ENCODE measurements at places on chromosomes 6 and 20.

- no peak for DNase-seq
Measured at GRCh38 chr6:34383161-34383631, 9.3 kb downstream of the NUDT3 start.

GRCh38 chr6:22807818-22808217, 238.5 kb downstream of the HDGFL1 start:
- no peak for DNase-seq

GRCh38 chr6:144346719-144347447, 61.7 kb downstream of the UTRN start:
- DNase-seq: peak; percentile 64

- no peak for DNase-seq
Measured at GRCh38 chr20:62735331-62735821, 26.7 kb downstream of the NTSR1 start.

DNA sequence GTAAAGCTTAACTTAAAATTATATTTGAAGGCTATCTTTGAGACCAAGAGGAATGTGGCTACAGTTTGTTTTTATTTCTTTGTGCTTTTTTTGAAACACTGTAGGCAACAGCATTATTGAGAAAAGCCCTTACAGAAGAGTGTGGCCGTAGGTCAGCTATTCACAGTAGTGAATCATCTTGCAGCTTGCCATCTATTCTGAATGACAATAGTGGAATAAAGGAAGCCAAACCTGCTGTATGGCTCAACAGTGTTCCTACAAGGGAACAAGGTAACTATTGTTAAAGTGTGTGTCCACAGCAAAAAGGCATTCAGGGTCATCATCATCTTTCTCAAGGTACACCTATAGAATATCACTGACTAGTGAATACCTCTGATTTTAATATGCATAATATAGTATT, 88.5 kb downstream of the KIZ start:
- no peak for DNase-seq

- no peak for DNase-seq
Measured at GRCh38 chr6:89731924-89732567, 87.5 kb downstream of the MDN1 start.

- no peak for DNase-seq
Measured at GRCh38 chr20:31666258-31667042, 28.7 kb downstream of the COX4I2 start.

- no peak for DNase-seq
Measured at GRCh38 chr20:20606050-20606449, 106.4 kb downstream of the RALGAPA2 start.

DNA sequence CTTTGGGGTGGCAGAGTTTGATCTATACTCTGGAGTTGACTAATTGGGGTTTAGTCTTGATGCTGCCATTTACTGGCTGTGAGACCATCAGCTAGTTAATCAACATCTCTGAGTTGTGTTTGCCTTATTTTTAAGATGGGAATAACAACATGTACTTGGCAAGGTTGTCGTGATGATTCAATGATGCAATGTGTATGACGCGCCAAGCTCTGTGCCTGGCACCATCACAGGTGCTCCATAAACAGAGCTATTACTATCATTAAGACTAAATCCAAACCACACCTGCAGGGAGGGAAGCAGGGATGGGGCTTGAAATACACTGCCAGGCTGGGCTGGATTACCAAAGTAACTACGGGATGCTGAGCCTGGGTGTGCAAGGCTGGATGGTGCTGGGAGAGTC, 60.1 kb upstream of the E2F3 start:
- no peak for DNase-seq

All from SJSA1 (cell line).